Lung (tissue), 17 donors: ENCODE measurements at places on chromosomes 3 and 15.

DNA sequence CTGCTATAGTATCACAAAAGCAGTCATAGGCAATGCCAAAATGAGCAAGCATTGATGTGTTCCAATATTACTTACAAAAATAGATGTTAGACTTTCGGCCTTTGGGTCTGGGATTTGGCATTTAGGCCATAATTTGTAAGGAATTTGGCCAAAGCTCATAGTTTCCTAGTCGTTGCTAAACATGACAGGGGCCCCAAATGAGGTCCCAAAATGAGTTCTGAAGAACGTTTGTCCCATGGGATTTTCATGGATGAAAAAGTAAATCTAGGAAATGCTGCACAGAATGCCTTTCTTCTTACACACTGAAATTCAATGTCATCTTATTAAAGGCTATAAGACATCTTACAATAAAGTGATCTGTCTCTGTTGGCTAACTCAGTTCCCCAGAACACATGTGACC, 456.0 kb downstream of the CNTN4 start:
- no peak for DNase-seq

DNA sequence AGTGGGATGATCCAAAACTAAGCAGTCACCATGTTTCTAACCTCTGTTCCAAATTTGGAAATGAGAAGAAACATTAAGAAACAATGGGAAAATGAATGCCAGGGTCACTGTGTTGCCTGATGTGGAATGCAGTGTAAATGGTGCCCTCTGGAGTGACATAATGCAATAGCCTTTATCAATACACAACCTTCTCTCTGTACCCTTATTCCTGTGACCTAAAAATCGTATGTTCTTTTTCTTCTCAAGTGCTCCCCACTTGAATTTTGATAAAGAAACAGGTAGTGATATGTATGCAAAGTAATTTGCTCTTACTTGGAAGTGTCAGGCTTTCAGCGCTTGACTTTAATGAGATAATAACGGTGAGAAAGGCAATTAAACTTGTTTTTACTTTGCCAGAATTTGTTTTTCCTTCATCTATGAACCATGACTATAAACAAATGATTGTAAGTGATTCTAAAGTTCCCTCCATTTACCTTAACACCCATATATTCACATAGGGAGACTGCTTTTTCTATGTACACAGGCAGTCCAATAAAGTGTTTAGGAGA, 145.8 kb upstream of the THRB start:
- DNase-seq: peak; percentile 78

GRCh38 chr15:100341750-100342560, at the start of gene ADAMTS17:
ADAMTS17 (minus strand) TSS chr15:100341975; CDS start chr15:100341899, 76 bp downstream.
- peak; percentile 98 for DNase-seq

GRCh38 chr3:196837819-196838420, 29.8 kb upstream of the SENP5 start:
- peak; percentile 23 for DNase-seq

- DNase-seq: no peak
These were observed 9.1 kb downstream of the AMOTL2 start for GRCh38 chr3:134364936-134365765.

GRCh38 chr15:71485094-71485693, 325.2 kb upstream of the NR2E3 start:
- DNase-seq: no peak
